Renal cortical epithelial cell (primary cell): ENCODE measurements at places on chromosomes 3 and 15.

DNA sequence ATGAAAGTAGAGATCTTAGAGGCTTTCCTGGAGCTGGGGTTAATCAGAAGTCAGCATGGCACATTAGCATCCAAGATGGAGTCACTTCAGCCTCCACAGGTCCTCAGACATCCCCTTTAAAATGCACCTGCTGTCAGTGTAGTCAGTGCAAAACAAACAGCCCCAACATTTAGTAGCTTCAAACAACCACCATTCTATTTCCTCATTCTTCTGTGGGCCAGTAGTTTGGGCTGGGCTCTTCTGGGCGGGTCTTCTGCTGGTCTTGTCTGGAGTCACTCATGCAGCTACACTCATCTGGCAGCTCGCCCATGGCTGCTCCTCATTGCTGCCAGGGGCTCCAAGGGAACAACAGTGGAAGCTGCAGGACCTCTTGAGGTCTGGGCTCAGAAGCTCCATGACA, 99.9 kb downstream of the TLE3 start:
- DNase-seq, result peak; percentile 93

GRCh38 chr3:38297947-38298711, 16.0 kb downstream of the SLC22A14 start:
- DNase-seq, result peak; percentile 33

- no peak for DNase-seq
Observed at GRCh38 chr3:124563376-124563775, 166.9 kb upstream of the UMPS start.

DNA sequence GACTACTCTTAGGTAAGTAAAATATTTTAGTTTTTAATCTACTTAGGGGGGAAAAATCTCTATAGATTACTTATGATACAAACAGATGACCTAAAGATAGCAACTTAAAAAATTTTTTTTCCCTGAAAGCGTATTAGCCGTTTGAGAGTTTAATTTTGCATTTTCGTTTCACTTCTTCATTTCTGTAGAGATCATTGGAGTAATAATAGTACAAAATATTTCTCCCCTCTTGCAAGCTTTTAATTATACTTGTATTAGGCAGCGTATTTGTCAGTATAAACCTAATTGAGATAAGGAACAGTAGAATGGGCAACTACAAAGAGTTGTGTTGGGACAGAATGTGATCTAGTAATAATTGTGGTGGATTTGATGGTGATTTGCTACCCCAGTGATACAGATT, 10.3 kb downstream of the SKIL start:
- no peak for DNase-seq

GRCh38 chr3:38458796-38459498, 5.3 kb downstream of the ACVR2B start:
- peak; percentile 79 for DNase-seq

- DNase-seq, result peak; percentile 36
Observed at GRCh38 chr3:110521019-110521418, 550.6 kb upstream of the NECTIN3 start.

DNA sequence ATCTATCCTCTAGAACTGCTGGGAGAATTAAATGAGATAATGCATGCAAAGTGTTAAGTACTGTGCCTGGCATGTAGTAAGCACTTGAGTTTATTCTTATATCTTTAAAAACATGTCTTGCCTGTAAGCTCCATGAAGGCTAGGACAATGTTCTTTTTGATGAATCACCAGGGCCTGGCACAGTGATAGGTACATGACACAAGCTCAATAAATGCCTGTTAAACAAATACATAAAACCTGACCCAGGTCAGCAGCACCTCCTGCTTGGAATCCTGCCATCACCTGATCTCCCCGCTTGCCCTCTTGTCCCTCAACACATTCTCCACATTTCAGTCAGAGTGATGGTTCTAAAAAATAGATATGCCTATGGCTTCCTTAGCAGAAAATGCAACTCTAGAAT, 186.8 kb downstream of the CHST2 start:
- peak; percentile 79 for DNase-seq

DNA sequence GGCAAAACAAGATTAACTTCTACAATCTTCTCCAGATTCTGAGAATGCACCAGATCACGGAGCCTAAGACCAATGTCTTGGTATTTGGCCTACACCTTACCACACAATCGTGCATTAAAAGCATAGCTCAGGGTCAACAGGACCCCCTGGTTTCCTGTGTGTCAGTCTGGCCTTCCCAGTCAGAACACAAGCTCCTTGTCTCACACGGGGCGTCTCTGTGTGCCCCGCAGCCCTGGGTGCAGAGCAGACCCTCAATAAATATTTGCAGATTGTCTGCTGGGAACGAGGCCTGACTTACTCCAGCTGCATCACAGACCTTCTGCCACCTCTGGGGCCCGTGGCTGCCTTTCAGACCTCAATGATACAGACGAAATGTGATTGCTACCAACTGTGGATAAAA, 82.5 kb upstream of the CTNNB1 start:
- DNase-seq, result no peak

DNA sequence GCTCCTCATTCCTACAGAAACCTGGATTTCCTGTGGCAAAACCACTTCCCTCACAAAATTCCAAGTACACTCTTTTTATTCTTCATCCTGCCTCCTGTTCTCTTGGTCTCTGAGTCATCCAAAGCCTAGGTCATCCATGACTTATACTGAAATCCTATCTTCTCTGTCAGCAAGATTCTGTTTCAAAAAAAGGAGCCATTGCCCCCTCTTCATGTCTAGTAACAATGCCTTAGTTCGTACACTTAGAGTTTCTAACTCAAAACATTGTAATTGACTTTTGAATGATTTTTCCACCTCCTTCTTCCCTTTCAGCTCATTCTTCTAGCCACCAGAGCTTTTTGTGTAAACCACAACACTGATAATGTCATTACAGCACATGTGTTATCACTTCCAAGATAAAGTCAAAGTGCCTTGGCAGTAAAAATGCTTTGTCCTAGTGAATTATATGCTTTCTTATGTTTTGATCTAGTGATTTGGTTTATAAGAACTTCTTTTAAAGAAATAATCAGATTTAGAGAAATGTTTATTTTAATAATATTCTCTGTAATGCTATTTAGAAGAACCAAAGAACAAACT, 256.5 kb upstream of the NECTIN3 start:
- peak; percentile 90 for DNase-seq

GRCh38 chr3:10835406-10835805, 19.4 kb downstream of the SLC6A11 start:
- DNase-seq, result no peak

DNA sequence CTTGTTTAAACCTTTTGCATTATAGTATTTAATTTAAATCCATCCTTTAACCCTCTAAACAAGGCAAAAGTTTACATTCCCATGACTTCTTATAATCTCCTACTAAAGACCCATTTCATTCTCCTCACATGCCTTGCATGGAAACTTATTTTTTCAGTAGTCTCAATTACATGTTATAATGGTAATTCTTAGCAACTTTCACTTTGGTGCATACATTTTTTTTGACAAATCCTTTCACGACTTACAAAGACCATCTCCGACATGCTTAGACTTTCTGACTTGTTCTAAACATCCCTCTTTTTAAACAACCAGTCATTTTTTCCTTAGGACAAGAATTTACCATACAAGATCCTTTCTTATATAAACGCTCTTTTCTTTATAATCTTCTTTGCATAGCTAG, 615.4 kb upstream of the GBE1 start:
- DNase-seq, result no peak

DNA sequence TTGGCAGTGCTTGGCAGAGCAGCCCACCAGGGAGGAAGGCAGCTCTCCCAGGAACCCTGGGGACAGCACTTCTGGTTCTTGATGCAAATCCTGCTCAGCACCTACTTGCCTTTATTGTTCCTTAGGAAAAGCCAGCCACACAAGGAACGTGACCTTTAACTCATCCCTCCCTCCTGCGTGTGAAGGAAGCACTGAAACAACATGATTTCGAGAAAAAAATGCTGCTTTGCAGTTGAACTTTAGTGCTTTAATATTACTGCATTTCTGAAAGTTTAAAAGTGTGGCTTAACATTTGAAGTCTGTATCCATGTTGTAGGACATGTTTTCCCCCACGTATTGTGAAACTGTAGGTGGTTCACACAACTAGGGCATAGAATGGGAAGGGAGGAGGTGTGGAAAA, 50.4 kb upstream of the CTNNB1 start:
- peak; percentile 57 for DNase-seq

DNA sequence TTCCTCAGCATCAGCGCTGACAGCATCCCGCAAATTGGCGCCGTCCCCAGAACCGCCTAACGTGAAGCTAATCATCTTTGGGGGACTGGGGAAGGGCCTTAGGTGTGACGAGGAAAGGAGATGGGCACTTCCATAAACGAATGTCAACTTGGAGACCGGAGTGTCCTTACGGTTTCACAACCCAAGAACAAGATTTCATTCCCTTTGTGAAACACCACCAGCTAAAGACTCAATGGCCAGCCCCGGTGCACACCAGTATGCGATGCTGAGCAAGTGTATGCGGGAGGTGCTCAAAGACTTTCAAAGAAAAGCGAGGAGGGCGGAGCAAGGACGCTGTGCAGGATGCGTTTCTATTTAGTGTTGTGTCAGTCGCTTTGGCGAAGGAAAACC, 759 bp upstream of the TTBK2 start:
- no peak for DNase-seq

DNA sequence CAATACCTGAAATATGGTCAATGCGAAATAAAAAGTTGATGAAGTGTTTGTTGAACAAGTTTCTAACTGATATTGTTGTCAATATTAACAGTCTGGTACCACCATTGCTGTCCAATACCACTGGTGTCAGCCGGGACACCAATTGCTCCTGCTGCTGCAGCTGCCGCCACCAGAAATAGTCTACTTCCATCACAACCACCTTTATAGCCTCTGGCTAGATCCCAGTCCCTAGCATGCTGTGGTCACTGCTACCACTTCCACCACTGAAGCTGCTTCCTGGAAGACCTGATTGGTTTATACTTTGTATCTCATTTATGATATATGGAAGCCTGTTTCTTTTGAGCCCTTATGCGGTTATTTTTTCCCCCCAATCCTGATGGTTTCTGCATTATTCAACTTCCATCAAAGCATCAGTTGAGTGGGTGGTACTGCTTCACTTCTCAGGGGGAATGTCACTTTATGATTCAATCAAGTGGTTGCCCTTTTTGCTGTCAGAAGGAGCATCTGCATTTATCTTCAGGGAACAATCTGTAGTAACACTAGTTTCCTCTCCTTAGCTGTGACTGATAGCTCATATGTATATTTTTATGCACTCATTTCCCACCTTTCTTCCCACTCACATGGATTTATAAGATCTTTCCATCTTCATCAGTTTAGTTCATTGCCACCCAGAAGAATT, 11.7 kb downstream of the LNP1 start:
- no peak for DNase-seq

GRCh38 chr3:112519424-112520001, 20.2 kb upstream of the BTLA start:
- DNase-seq, result peak; percentile 76

DNA sequence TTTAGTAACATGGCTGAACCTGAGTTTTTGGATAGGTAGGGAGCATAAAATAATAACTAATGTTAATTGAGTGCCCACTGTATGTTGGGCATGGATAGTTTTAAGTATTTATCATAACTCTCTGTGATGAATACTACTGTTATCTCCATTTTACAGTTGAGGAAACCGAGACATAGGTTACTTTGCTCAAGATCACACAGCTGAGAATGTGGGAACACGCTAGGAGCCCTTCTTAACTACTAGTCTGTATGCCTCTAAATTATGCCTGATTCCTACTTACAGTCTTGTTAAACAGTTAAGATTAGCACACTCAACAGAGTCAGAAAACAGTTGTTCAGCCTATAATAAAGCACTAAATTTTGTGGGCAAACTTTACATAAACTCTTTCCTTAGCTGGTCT, 2.0 kb upstream of the SIAH2 start:
- no peak for DNase-seq

GRCh38 chr3:138673641-138674530, 65.3 kb downstream of the FAIM start:
- DNase-seq, result peak; percentile 95

DNA sequence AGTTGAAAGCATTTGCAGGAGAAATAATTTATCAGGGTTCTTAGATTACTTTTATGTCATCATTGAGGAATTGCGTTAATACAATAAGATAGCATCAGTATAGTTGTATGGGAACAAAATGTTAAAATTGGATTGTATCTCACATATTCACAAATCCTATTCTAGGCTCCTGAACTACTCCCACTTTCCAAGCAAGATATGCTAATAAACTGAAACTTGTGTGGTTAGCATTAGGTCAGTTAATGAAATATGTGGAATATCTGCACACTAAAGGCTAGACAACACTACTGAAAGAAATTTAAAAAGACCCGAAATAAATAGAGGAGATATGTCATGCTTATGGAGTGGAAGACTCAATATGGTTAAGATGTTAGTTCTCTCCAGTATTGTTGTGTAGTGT, 272.7 kb downstream of the DOCK3 start:
- DNase-seq, result no peak

- no peak for DNase-seq
Observed at GRCh38 chr3:128278761-128279600, 125.7 kb downstream of the EEFSEC start.

- DNase-seq, result no peak
Observed at GRCh38 chr15:67331676-67332075, 77.1 kb downstream of the IQCH start.

DNA sequence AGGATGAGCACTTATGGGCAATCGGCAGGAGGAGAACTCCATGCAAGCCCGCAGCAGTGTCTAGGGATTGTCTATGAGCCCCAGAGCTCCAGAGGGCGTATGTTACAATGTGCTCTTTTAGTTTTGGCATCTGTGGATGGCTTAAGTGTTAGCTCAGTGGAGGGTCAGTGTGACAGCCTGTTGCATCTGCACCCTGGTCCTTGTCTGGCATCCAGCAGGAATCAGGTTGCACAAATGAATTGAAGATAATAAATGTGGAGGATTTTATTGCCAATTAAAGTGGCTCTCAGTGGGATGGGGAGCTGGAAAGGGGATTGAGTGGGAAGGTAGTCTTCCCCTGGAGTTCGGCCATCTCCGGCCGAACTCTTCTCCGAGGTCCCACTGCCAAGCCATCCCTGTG, 11.8 kb upstream of the PRICKLE2 start:
- DNase-seq, result no peak

DNA sequence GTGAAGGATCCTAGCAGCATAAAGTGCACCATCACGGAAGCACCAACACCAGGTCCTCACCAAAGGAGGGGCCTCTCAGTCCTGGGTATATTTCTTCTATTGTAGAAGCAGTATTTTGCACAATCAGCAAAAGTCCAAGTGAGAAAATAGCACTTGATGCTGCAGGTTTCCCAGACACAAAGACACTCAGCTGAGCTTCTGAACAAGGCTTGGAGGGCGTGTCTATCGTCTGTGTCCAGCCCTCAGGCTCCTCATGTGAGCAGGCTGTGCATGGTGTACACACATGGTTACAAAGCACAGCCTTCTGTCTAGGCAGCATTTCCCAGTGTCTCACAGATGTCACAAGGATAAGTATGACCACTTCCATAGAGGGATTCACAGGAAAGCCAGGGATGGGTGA, 98.3 kb upstream of the SPATA12 start:
- DNase-seq, result no peak

- peak; percentile 73 for DNase-seq
Observed at GRCh38 chr3:149934524-149934923, 36.2 kb downstream of the PFN2 start.

- no peak for DNase-seq
Observed at GRCh38 chr15:75195122-75195765, 6.4 kb upstream of the C15orf39 start.
